ENCODE measurements at places on chromosomes 5 and 9.
A peak's percentile ranks its signal among the peaks of the same experiment; 100 is the strongest.

DNA sequence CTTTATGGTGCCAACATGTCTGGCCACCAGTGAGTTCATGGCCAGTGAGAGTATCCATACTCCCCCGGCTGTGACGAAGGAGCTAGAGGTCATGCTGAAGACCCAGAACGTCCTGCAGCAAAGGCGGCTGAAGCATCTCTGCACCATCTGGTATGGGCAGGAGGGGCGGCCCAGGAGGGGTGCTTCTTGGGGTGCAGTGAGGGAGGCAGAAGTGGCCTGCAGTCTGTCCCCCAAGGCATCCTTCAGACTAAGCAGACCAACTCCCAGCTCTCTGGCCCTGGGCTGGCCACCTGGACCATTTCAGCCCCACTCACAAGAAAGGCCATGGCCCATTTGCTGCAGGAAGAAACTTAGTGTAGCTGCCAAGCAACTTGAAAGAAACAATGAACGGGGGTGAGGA is 11.0 kb downstream of the CCDC180 start:
- DNase-seq, result no peak

GRCh38 chr5:24381861-24382489 is 262.8 kb downstream of the CDH10 start:
- DNase-seq, result no peak

DNA sequence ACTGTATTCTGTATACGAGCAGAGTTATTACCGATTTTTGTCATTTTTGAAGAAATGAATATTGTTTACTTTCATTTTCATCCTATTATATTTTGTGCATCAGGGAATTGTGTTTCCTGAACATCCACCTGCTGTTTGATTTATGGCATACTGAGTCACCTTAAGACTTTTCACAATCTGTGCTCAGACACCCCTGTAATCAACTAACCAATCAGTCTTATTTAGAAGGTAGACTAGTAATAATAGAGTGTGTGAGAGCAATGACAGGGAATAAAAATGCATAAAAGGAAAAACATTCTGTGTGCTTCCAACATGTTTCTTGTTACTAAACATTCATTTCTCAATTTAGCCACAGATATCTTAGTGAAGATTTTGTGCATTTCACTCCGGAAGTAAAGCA is 1413.6 kb upstream of the ACO1 start:
- no peak for DNase-seq

- DNase-seq, result no peak
Observed at GRCh38 chr5:98872674-98873073, 56.1 kb downstream of the CHD1 start.

DNA sequence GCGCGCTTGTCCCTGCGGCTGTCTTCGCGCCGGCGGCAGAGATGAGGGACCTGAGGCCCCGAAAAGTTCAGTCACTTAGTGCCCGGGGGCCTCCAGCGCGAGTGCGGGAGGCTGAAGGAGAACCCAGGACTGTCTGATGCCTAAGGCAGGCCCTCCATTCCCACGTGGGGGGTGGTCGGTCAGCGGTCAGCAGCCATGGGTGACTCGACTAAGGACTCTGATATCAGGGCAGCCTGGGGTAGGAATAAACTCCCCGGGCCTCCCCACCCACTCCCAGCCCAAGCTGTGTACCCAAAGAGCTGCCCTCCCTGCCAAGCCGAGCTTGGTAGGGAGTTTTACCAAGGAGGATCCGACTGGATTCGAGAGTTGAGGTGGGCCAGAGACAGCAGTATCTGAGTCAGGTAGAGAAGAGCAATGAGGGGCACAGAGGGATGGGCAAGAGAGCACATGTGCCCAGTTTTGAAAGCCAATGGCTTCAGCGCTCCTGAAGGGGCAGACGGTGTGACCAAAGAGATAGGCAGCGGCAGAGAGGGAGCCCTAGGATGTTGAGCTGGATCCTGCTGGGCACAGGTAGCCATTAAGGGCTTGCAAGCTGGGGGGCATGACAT is 787 bp downstream of the FGFR4 start:
- no peak for DNase-seq

DNA sequence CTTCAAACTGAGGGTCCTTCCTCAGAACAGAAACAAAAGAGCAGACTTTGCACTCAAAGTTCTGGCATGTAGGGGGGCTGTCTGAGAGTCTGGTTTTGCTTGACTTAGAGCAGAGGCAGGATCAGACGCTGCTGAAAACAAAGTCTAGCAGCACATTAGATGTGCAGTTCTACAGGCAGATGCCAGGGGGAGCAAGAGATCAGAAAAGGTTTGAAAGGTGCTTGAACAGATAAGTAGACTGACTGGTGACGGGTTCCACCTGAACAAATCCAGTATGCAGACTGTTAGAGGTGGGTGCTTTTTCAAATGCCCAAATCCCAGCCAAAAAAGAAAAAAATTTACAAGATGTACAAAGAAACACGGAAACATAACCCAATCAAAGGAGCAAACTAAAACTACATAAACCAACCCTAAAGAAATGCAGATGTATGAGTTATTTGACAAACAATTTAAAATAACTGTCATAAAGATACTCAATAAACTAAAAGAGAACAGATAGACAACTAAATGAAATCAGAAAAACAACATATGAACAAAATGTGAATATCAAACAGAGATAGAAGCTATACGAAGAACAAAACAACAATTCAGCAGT is 194.7 kb upstream of the FREM1 start:
- DNase-seq, result peak; percentile 50

Measured in GM12865 (cell line).